NCI-H1417 (cell line): ENCODE measurements at places on chromosomes 12 and 14.

- DNase-seq, result peak; percentile 81
Measured at GRCh38 chr12:67355428-67356379, 86.5 kb downstream of the CAND1 start.

DNA sequence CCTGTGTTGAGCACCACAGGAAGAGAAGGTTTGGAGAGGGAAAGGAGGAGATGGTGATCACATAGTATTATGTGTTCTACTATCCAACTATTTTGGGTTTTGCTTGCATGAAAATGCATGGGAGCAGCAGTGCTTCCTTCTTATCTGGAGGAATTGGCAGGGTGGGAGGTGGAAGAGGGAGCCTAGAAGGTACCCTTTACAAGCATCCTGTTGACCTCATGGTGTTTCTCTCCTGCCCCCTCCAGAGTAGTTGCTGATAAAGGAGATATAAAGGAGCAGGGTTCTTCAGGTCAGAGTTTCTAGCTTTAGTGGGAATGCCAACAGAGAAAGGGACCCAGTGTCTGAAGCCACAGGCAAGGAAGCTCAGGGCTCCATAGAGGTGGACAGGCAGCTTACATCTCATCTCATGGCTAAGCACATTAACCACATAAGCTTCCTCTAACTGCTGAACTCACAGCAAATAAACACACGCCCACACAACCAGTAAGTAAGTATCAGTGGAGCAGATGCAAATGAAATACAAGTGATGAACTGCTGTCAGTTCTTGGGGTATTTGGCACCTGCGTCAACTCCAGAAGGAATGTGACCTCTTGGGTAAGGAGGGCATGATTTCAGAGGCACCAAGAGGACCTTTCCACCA lies 174.2 kb upstream of the SLC38A2 start:
- DNase-seq, result no peak

- DNase-seq, result no peak
Measured at GRCh38 chr12:76623931-76624330, 64.4 kb upstream of the OSBPL8 start.

- DNase-seq, result no peak
Measured at GRCh38 chr14:106174206-106174605, 647.8 kb downstream of the TMEM121 start.

GRCh38 chr12:10408842-10409241 lies 715 bp downstream of the KLRC4 start:
- DNase-seq, result no peak

GRCh38 chr12:21551841-21552465 lies 25.9 kb downstream of the SPX start:
- DNase-seq, result no peak

DNA sequence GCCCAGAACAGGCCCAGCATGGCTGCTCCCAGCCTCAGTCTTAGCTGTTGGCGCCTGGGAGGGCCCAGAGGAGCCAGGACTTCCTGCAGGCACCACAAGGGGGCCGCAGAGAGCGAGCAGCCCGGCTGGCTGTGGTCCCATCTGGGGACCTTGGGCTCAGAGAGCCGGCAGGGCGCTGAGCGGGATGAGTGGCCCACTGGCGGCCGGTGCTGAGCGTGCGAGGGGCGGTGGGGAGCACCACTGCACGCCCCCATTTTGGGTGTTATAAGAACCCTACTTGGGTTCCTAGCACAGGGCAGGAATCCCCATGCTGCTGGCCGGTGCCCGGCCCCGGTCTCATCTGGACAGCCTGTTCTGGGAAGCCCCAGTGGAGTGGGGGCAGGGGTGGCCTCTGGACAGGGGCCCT lies 25.9 kb upstream of the CRIP2 start:
- no peak for DNase-seq
